ENCODE measurements at places on chromosomes 3 and 15.

DNA sequence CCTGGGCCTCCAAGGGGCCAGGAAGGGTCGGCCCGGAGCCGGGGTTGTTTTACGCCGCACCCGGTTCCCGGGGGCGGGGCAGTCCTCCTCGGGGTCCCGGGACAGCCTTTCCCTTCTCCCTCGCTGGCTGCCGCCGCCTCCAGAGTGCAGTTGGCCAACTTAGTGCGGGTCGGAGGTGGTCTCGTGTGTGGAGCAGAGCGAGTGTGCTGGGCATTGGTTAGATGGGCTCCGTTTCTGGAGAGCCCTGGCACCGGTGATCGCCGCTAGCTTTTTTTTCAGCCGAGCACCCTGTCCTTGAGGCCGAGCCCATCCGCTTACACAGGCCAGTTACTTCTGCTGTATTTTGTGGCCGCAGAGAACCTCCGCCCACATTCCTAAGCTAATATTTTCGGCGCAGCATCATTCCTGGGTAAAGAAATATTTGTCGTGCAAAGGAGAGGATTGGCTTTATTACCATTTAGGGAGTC lies 585 bp downstream of the KIF23 start:
- DNase-seq, result peak; percentile 81

GRCh38 chr15:74398183-74398582 lies 30.7 kb upstream of the CYP11A1 start:
- no peak for DNase-seq

DNA sequence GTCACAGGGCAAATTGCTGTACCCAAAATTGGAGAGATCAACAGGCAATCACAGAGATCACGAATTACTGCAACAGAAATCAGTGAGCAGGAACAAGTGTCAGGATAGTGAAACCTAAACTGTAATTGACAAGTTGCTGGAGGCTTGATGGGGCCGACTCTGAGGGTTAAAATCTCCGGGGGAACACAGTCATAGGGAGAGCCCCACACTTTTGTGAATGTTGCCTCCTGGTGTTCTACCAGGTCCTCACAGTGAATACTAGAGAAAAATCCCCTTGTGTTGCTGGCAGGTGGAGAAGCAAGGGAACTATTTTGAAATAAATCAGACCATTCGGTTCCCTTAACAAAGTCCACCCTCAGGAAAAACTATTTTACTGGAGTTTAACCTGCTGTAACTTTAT lies 697.5 kb upstream of the CBLB start:
- peak; percentile 9 for DNase-seq

DNA sequence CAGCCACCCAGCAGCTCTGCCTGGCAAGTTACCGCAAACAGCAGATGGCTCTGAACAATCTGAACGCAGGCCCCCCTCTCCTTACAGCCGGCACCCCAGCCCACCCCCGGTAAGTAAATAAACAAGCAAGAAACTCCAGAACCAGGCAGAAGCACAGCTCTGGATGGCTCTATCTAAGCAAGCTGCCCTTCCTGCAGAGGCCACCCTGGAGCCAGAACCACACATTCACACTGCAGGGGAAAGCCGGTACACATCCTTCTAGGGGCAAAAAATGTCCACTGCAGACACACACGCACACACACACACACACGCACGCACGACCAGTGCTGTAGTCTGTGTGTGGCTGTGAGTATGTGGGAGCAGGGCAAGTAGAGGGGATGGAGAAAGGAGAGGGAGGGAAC lies 63.9 kb downstream of the ADCY5 start:
- peak; percentile 61 for DNase-seq

GRCh38 chr3:151707216-151707615 lies 26.5 kb upstream of the AADACL2 start:
- no peak for DNase-seq

DNA sequence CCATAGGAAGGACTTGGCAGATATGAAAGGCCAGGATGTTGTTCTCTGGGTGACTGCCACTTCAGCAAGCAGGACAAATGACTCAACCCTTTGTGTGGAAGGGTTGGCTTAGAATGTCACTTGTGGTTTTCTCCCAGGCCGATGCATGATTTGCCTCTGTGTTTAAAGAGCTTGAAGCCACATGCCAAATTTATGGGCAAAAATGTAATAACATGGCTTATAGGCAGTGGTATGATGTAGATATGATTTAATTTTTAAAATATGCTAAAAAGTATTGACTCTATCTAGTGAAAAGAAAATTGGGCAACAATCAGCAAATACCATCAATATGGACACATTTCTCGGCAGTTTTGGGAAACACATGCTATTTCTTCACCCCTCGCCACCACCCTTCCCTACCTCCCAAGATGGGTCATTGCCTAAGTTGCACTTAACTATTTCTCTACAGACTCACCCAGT lies 114.6 kb downstream of the CYP19A1 start:
- peak; percentile 94 for DNase-seq
